Esophagus muscularis mucosa (tissue), 4 donors: ENCODE measurements at places on chromosomes 2 and 18. TPM values are rescaled to one million over a fixed set of nuclear protein-coding genes. Genes with fewer than 3 reads are reported as not detected.

The ANKAR gene
- 19.1 TPM for total RNA-seq

The KCNK3 gene
- total RNA-seq, result 8.5 TPM

The DHRS9 gene
- total RNA-seq, result 0.99 TPM

The TRIM43B gene
- total RNA-seq, result not detected

The TUBA3E gene
- total RNA-seq, result not detected

The IL36B gene
- total RNA-seq, result not detected

The CPLX4 gene
- total RNA-seq, result not detected
